T-helper 17 cell (primary cell): ENCODE measurements at places on chromosomes 5 and 9.

DNA sequence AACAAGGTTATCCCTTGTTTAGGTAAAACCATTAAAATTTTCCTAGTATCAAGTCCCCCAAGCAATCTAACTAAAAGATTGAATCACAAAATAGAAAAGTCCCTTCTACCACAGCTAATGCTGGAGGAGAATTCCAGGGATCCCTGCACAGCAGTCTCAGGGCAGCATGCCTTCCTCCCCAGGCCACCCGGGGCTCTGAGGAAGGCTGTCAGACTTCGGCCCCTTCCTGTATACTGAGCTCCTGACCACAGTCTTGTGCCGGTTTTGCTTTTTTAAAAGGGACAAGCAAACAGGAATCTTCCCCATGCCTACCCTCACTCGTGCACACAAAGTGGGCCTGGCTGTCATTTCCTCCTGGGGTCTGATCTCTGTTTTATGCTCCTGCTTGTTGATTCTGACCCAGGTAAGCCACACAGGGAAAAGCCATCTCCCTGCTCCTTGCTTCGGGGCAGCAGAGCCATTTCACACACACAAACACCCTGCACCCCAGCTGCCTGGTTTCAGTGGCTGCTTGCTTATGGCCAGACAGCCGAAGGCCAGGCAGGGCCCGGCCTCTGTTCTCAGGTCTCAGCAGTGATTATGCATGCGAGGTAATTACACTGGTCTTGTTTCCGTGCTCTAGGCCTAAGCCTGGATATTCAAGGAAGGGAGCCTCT lies 211.9 kb downstream of the NXNL2 start:
- no peak for DNase-seq

DNA sequence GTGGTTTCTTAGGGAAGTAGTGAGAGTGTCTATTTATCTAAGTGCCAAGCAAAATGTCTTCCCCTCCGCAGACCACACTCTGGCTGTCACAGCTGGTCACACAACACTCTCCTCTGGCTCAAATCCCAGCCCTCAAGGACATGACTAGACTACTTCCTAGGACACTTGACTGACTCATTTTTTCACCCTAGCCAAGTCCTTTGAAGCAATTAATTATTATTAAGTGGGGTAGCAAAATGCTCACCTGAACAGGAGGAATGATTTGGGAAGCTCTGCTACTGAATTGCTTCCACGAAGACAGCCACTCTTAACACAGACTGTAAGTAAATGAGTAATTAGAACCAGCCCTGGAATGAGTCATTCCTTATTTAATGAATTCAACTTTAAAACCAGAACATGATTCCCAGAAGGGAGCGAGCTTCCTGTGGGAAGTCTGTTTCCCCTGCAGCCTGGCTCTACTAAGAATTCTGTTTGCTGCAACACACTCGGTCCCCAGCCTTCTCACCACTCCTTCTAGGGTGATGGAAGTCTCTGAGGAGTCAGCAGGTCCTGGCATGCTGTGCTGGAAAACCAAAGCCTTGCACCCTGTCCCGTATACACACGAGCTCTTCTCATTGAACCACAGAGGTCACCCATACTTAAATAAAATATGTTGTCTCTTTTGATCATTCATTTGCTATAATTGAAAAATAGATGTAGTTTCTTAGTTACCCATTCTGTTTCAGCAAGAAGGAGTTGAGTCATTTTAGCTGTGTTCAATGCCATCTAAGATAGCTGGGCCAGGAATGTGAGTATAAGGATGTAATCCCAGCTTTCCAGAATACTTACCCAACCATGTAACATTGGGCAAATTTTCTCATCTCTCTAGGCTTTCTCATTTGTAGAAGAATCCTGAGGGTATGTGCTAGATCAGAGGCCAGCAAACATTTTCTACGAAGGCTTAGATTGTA lies 218.6 kb upstream of the RASEF start:
- DNase-seq, result no peak

GRCh38 chr5:34535433-34535832 lies 120.7 kb upstream of the RAI14 start:
- DNase-seq, result no peak

DNA sequence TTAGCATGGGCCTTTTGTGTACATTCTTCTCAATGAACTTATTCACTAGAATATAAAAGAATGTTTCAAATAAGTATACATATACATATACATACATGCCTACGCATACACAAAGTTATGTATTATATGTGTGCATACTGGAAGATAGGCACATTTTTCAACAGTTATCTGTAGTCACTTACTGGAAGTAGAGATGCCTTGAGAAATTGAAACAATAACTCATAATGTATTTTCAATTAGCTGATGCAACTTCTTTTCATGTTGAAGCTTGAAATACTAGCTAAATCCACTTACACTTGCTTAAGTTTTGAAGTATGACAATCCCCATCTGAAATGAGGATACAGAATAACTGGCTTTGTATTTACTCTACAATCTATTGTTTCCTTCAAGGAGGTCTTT lies 469.0 kb upstream of the PTGER4 start:
- DNase-seq, result no peak

GRCh38 chr9:99090336-99091130 lies 14.4 kb upstream of the TGFBR1 start:
- no peak for DNase-seq

DNA sequence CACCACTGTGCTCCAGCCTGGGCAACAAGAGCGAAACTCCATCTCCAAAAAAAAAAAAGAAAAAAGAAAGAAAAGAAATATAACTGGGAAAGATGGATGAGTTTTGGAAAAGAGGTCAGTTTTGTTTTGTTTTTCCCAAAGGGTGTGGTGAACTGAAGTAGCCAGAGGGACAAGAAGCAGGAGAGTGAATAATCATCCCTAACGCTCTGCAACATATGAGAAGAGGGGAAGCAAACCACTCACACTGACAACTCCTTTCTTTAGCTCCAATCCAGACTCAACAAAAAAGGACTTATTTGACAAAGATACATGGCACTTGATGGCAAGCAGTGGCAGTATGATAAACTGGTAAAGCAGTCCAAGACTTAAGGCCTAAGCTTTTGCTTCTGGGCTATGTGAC lies 176.1 kb upstream of the HMHB1 start:
- DNase-seq, result no peak

- DNase-seq, result peak; percentile 62
These were observed 32.1 kb downstream of the TRMO start for GRCh38 chr9:97889941-97890887.

DNA sequence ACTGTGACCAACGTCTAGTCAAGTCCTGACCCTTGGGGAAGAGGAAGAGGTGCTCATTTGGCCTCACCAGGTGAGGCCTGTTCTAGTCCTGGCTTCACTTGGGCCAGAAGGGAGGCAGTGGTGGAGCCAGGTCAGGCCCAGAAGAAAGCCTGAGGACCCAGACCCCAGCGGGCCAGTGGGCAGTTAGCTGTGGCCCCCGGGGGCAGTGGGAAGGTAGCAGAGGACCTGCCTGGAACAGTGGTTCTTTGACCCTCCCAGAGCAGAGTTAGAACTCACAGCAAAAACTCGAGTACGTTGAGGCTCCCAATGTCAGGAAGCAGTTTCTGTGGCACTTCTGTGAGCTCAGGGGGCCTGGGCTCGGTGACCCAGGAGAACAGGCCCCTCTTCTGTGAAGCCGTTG lies 66.0 kb upstream of the GARNL3 start:
- DNase-seq, result no peak

- DNase-seq, result no peak
These were observed 18.4 kb upstream of the VPS13A start for GRCh38 chr9:77158772-77159513.

GRCh38 chr5:80251636-80252035 lies 4.2 kb downstream of the SERINC5 start:
- DNase-seq, result no peak

DNA sequence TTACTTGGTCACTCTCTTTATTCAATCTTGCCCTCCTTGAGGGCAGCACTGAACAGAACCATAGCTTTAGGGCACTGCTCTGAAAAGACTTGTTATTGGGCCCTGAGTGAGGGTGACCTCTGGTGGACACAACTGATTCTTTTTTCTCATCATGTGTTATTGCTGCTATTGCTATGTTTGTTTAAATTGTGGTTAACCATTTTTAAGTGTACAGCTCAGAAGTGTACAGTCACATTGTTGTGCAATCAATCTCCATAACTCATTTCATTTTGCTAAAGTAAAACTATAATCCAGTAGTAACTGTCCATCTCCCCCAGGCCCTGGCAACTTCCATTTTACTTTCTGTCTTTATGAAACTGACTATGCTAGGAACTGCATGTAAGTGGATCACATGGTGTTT lies 351.1 kb upstream of the RIOK2 start:
- no peak for DNase-seq

GRCh38 chr5:111574311-111574710 lies 62.0 kb upstream of the STARD4 start:
- no peak for DNase-seq

- DNase-seq, result no peak
These were observed 6.5 kb downstream of the RPS6 start for GRCh38 chr9:19373527-19373926.

GRCh38 chr5:157918811-157919742 lies 60.1 kb upstream of the CLINT1 start:
- DNase-seq, result no peak

DNA sequence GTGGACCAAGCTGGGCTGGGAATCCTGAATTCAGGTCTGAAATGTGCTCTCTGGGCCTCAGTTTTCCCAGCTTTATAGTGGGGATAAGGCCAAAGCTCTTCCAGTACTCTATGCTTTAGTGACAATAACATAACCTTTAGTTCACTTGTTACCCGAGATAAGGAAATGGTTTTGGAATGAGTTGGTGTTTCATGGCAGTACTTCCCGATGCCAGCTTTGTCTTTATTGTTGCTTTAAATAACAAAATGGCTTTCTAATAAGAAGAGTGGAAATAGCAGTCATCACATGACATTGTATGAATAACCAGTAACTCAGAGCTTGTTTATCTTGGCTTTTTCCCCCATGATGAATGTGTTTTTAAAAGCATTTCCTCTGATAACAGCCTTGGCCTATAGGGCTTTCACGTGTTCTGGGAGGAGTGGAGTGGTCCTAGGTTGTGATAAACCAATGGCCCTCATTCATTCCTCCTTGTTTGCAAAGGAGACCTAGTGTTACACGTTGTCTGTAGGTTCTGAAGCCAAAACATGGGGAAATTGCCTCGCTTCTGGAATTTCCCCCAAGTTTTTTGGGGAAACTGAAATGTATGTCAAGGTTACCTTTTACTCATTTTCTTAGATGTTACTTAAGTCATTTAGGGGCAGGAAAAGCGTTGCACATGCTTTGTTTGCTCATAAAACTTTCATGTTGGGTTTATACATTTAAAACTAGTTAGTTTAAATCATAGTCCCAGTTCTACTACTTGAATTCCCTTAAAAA lies 53.7 kb downstream of the ZNF618 start:
- no peak for DNase-seq

GRCh38 chr9:131449276-131449675 lies 53.4 kb upstream of the POMT1 start:
- no peak for DNase-seq

DNA sequence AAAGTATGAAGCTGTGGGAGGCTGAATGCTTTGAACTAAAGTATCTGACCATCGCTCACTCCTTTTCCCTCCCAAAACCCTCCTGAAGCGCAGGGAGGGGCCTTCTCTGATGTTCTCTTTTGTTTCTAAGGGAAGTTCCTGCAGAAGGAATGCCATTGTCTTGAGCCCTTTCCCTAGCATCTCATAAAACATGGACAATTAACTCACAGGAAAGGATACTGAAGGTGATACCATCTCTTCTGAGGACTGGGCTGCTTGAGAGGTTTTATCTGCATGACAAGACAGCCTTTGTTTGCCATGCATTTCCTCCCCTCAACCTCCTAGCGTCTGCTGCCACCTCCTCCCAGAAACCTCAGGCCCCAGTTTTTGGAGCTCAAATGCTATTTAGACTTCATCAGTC lies 4.3 kb upstream of the RMND5B start:
- no peak for DNase-seq

DNA sequence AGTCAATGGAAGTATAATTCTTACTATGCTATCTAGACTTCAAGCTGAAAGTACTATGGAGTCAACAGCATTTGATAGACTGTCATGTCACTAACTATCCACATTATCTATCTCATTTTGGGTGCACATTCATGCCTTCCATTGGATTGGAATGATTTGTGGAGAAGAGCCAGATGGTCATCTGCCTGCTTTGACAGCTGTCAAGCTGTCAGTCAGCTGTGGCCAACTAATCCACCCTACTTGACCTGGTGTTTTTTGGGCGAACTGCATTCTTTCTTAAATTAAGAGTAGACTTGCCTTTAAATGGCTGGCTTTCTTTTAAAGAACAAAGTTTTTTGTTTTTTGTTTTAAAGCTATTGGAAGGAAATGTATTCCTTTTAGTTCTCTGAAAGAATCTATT lies 151.5 kb downstream of the DCP2 start:
- no peak for DNase-seq

DNA sequence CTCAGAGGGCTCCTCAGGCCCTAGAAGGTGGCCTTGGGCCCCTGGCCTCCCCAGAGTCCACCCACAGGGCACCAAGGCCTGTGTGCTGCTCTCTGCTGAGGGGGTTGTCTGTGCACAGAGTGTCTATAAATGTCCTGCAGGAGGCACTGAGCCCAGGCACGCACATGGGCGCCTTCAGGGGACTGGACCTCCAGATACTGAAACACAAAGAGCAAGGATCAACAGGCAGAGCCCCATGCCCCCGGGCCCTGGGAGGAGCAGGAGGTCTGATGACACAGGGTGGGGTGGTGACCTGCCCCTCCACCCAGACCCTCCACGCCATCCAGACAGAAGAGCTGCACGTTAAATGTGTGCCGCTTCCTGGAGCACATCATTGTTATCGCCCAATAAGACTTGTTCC lies 64.6 kb upstream of the SIMC1 start:
- no peak for DNase-seq

- DNase-seq, result no peak
These were observed 134.6 kb upstream of the CPEB4 start for GRCh38 chr5:173753307-173754168.

DNA sequence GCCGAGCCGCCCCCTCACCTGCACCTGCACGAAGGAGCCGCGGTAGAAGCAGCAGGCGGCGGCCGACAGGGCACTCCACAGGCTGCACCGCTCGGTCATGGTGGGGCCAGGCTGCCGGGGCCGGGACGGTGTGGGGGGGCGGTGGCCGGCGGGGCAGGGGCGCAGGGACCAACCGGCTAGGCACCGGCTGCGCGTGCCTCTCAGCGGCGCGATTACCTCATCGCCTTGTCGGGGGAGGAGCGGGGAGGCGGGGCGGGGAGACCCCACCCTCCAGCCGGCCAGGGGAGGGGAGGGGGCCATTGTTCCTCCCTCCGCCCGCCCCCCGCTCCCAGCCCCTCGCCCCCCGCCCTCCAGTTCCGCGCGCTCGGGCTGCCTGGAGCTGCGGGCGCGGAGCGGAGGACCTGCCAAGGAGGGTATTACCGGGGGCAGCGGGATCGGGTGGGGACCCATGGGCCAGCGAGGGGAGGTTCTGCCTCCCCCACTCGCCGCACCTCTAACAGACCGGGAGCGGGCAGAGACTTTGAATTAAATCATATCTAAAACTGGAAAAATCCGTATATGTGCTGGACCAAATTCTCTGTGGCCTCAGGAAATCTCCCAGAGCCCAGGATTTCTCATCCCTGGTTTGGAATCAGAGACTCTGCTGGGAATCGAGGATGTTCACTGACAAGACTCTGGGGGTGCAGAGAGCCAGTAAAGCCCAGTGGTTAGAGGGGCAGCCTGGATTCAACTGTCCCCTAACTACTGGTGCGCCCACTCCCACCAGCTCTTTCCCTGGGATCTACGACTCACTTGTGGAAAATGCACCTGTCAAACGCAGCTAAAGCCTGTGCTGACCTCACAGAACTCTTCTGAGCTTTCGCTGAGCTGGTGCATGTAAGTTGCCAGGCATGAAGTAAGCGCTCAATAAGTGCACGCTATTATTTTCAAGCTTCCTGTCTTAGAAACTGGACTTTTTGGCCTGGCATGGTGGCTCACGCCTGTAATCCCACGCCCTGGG lies 20.3 kb upstream of the TOR2A start:
- no peak for DNase-seq
